ENCODE measurements at places on chromosomes 7 and 10.
A peak's percentile ranks its signal among the peaks of the same experiment; 100 is the strongest.

DNA sequence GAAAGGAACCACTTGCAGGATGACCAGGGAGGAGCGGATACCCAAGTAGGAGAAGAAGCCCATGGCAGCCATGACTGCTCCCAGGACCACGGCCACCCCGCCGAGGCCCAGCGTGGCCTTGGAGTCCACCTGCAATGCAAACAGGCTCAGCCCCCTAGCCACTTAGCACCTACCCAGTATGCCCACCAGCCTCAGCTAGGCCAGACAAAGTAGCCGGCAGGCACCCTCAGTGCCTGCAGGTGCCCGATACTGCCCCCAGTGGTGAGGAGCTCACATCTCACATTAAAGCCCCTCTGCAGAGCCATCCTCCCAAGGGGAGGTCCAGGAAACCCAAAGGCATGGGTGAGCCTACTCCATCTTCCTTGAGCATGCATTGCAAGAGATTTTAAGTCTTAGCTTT lies 6.6 kb downstream of the NPC1L1 start:
- peak; percentile 49 for DNase-seq

GRCh38 chr10:13865758-13866491 lies 279.2 kb downstream of the PRPF18 start:
- no peak for DNase-seq

DNA sequence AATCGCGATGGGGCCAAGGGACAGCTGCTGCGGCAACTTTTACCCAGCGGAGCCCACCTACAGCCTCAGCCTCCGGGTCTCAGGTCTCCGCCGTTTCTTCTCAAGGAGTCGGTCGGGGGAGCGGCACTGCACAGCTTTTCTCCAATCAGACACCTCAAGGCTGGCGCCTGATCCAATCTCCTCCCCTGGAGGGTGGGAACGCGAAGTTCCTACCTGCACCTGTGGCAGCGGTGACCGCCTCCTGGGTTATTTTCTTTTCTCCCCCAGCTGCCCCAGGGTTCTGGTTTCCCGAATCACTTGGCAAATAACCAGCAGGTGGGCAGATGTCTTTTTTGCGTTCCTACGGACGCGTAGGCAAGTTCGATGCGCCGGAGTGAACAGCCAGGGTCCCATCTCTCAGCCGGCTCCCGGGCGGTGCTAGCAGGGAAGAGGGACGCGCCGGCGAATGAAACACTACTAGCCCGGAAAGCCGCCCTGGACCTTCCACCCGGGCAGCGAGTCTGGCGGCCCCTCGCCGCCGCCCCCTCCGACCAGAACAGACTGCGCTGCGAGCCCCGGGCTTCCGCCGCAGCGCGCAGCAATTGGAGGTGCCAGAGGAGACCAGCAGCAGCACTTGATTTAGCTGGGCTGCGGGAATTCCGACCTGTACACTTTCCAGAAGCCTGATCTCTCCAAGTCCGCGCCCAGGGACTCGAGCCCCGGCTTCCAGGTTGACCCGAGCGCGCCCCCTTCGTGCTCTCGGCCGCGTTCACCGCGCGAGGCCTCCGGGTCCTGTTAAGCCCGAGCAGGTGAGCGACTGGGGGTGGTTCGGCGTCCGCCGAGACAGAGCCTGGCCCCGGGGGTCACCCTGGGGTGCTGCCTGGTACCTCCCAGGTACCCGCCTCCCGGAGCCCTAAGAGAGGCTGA lies at the start of gene PRR15:
TSS of gene PRR15 (plus strand) at position 246 of the 906 bp plus-strand sequence. CDS start 2,495 bp downstream, outside the sequence.
- DNase-seq = peak; percentile 53

- DNase-seq = no peak
Observed at GRCh38 chr7:96931891-96932290, 73.5 kb upstream of the DLX6 start.

DNA sequence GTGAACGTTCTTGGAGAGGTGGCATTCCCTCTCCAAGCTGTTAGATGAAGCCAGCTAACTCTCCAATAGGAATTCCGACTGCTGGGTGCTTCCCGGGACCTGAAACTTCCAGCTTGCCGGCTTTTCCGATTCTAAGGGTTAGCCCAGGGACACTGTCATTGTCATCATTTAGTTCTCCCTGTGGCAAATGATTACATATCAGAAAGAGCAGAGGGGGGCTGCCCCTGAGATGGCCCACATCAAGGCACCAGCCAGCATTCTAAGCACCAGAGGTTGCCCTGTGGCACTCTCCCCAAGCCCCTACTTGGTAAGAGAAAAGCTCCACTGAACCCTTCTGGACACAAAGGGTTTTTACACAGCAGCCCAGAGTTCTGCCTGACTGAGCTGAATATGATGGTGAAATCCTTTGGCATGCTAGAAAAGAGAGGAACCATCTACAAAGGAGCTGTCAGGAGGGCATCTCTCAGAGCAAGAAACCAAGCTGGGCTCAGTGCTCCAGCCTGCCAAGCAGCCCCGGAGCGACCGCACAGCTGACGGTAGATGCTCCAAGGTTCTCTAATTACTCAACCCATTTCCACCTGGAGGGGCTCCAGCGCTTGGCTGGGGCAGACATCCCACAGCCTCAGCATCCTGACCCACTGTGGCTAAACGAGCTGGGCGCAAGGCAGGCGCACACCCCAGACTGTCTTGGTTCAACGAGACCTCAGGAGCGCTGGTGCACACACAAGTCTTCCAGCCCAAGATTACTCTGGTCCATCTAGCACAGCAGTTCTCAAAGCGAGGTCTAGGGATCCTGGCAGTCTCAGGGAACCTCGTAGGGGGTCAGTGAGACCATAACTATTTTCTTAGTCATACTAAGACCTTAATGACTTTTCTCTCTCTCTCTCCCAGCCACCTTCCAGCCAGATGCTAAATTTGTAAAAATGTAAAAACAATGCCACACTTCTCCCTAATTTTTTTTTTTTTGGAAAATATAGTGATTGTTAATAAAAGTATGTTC lies 160.5 kb downstream of the GFRA1 start:
- no peak for DNase-seq

DNA sequence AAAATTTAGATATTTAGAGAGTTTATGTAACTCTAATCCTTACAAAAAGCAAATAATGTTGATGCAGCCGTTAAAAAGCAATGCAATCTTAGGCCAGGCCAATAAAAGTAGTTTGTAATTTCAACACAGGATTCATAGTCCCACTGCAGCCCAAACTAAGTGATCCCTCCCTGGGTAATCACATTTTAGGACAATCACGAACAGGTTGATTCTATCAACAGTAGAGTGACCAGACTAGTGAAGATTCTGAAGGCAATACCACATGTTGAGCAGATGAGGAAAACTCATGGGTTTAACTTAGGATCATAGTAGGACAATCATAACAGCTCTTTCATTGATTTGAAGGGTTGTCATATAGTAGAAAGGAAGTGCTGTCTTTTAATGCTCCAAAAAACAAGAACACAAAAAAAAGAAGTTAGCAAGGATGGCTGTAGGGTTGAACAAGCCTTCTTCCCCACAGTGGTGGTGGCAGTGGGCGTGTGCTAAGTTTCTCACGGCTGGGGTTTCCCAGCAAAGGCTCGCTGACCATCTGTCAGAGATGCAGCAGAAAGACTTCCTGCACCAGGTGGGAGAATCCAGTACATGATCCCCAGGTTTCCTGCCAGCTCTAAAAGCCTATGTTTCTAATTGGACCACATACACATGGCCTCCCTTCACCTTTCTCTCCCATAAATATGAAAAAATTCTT lies 212.2 kb downstream of the CHRM2 start:
- no peak for DNase-seq

GRCh38 chr10:78600121-78600665 lies 468.6 kb upstream of the ZMIZ1 start:
- DNase-seq = no peak
